ENCODE measurements at places on chromosomes 2 and 18. TPM values are rescaled to one million over a fixed set of nuclear protein-coding genes. Genes with fewer than 3 reads are reported as not detected.

- no peak for DNase-seq
Observed at GRCh38 chr2:239955087-239955988, 69.8 kb downstream of the NDUFA10 start.

- no peak for DNase-seq
Observed at GRCh38 chr2:33620-34019, 12.7 kb downstream of the FAM110C start.

DNA sequence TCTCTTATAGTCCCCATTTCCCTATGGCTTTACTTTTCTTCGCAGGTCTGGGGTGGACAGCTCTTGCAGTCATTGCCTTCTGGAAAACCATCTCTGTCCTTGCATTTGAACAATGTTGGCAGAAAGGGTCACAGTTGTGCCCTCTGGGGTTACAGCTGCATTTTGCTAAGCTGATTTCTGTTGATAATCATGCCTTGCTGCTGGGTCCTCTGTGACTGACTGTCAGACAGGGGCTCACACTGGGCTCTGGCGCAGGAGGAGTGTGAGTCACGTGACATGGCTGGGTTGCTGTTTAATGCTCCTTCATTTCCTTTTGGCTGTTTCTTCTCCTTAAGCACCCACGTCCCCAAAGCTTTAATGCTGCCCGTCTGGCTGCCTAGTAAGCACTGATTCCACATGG is 196.6 kb upstream of the LHCGR start:
- no peak for DNase-seq

GRCh38 chr18:27014841-27015240 is 149.3 kb upstream of the AQP4 start:
- DNase-seq, result no peak

DNA sequence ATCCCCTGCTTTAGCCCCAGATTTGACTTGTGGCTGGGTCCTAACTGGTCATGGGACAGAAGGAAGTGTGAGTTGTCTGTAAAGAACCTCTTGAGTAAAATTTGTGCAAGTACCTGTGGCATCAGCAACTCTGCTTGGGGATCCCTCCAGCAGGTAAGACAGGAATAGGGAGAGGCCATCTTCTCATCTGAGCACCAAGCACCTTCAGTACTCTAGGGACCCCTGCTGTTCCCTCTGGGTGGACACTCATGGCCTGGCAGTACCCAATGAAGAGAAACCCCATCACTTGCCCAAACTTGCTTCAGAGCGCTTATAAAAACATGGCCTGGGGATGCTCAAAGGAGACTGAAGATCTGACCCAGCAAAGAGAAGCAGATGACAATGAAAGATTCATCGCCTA is 297.8 kb downstream of the SP3 start:
- DNase-seq, result no peak

DNA sequence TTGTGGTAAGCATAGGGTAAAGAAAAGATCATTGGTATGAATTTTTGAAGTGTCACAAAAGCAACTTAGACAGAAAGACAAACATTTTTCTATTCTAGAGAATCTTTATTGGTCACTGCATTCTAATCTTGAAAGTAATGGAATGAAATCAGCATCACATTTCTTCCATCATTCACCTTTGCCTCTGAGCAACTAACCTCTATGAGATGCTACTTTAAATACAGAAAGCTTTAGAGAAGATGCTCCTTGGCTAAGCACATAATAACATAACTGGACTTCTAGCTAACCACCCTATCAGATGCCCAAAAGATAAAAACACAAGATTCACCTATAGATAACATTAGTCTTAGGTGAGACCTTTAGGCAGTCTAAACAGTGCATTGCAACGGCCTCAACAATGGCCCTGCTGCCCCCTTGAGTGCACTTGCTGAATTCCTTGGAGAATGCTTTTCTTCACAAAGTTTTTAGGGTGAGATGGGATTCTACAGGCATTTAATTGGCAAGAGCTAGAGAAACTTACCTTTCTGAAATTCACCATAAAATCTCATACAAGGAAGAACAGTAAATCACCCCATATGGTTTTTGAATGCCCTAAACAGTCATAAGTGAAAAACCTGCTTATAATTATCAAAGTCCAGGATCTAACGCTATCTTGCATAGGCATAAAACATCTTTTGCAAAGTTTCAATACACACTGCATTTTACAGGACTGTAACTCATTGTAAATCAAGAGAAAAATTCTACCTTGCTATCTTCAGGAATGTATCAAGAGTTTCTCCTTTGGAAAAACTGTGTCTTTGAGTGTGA is 791.3 kb upstream of the CHAC2 start:
- no peak for DNase-seq

DNA sequence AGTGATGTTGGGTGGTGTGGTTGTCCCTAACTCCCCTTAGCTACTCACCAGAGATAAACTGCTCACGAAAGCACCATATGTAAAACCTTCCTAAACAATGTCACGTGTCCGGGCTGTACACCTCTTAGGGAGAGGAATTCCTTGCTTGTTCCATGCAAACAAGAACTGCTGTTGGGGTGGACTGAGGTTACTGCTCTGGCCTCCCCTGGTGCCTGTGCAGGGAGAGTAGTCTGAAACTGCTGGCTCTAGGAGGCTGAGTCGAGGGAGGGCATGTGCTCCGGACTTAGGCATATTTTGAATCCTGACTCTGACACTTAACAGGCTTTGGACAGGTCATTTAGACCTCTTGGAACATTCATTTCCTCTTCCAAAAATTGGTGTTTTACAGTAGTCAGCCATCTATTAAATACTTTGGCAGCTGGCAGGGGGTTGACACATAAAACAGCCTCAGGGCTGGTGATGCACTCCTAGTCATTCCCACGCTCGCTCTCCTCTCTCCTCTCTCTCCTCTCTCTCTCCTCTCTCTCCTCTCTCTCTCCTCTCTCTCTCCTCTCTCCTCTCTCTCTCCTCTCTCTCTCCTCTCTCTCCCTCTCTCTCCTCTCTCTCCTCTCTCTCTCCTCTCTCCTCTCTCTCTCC is 10.6 kb downstream of the THNSL2 start:
- DNase-seq, result no peak

DNA sequence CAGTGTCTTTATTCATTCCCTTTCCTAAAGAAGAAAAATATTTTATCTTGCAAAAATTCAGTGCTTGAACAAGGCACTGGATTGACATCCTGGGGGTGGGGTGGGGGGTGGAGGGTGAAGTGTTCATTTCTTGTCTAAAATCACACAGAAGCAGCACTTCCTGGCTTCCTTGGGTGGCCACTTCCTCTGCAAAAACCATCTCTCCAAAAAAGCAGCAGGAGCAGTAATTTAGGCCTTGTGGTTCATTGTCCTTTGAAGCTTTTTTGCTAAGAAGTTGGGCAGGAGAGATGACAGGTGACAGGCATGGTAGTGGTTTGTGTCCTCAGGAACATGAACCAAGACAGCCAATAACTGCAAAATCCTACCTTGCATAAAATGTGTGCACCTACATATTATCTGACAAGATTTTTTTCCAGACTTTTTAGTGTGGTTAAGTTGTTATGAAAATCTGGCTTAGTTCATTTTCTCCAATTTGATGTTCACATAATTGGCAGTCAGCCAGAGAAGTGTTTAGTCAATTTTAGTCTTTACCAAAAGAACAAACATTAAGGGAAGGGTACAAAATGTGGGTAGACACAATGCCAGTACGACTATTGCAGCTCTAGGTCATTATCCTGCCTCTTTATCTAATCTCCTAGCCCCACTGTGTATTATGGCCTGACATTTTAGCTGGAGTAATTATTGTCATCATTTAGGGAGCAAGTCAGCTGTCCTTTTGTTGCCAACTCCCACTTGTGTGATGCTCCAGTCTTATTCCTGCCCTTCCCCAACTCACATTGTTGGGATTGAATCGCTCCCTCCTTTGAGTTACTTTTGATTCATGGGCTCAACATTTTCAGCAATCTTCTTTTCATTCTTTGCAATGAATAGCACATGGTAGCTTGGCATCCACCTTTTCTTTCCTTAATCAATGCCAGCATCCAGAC is 177.2 kb downstream of the MYO3B start:
- no peak for DNase-seq

DNA sequence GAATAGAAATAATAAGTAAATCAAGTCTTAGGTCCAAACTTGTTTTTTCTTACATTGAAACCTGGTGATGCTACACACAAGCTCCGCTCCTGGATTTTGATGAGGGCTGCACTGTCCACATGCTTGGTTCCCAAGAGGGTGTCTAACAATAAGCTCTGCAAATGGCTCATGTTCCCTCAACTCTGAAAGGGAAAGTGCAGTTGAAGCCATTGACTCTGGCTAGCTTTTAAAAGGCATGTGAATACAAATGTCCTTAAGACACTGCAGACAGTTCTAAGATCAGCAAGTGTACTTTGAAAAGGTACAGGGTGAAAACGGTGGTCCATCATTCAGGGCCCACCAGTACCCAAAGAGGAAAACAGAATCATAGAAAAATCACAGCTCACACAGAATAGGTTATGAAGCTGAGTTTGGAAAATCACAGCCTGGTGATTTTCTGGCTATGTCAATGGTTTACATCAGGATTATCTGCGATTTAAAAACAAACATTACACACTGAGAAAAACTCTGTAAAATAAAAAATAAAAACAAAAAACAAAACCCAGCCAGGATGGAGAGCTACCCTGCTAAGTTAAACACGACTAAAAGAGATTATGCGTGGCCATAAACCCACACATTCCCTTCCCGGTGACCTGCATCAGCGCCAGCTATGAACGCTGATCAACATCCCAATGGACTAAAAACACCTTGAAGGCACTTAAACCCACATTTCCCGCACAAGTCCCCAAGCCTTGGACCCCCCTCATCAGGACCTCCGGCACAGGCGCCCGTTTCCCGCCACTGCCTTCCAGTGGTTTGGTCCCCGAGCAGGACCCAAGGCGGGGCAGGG is 554 bp downstream of the PFN4 start:
- no peak for DNase-seq

GRCh38 chr2:166344286-166345113 is 31.2 kb downstream of the SCN9A start:
- DNase-seq, result no peak

The VWA3B gene
- polyA plus RNA-seq, result 0.37 TPM

The HOXD3 gene
- polyA plus RNA-seq, result 30.5 TPM

All from left renal cortex interstitium (tissue), 4 donors.